ENCODE measurements at places on chromosomes 16 and 17.

DNA sequence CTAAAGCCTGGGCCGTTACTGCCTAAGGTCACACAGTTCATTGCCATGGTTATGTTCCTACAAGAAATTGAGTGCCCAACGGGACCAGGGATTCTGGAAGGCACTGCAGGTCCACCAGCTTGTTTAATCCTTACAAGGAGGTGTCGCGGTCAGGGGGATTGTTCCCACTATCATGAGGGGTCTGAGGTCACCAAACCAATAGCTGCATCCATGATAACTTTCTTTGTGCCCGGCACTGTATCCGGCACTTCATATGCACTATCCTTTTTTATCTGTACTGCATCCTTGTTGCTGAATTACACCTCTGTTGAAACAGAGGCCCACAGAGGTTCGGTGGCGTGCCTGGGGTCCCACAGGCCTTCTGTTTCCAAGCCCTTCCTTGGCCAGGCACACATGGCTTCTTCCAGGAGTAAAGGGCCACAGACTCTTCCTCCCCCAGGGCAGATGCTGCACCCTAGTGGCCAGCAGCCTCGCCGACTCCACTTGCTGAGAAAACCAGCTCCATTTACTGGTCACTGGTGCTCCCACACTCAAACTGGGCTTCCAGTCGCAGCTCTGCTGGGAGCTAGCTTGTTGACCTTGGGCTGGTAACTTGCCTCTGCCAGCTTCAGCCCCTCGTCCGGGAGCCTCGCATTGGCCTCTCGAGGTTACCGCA is 82.0 kb upstream of the PLCG2 start:
- DNase-seq = peak; percentile 11

- no peak for DNase-seq
Observed at GRCh38 chr16:11752856-11753255, 10.2 kb upstream of the TXNDC11 start.

DNA sequence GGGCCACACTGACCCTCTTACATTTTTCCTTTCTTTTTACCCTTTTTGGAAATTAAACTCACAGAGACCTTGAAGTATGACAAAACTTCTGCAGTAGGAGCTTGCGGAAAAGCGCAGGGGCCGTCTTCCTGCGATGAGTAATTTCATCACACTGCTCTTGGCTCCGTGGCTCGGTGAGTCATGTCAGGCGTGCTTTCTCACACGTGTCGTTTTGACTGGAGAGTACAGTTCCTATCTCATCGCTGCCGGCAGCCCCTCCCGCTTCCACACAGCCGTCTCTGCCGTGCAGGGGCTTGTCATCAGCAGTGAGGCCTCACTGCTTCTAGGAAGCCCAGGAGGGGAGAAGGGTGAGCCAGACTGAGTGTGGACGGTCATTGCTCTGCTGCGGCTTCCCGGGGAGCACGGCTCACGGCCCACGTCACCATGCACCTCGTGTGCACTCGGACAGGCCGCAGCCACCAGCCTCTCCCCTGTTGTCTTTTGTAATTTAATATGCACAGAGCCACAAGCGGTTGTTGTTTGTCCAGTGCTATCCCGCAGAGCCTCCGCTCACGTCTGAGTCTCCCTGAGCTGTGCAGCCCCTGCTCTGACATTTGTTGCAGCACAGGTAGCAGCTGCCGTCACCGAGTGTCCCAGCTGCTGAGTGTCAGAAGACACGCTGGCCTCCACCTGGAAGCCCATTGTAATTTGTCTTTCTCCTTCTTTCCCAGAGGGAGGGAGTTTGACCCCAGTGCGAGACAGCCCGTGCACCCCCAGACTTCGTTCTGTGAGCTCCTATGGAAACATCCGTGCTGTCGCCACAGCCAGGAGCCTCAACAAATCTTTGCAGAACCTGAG is 99.4 kb upstream of the CHMP6 start:
- peak; percentile 75 for DNase-seq

GRCh38 chr16:68987734-68988457 is 117.6 kb upstream of the HAS3 start:
- no peak for DNase-seq

- no peak for DNase-seq
Observed at GRCh38 chr16:17963185-17963836, 373.2 kb downstream of the NPIPA8 start.

- no peak for DNase-seq
Observed at GRCh38 chr16:1458977-1459341, 14.6 kb upstream of the CCDC154 start.

DNA sequence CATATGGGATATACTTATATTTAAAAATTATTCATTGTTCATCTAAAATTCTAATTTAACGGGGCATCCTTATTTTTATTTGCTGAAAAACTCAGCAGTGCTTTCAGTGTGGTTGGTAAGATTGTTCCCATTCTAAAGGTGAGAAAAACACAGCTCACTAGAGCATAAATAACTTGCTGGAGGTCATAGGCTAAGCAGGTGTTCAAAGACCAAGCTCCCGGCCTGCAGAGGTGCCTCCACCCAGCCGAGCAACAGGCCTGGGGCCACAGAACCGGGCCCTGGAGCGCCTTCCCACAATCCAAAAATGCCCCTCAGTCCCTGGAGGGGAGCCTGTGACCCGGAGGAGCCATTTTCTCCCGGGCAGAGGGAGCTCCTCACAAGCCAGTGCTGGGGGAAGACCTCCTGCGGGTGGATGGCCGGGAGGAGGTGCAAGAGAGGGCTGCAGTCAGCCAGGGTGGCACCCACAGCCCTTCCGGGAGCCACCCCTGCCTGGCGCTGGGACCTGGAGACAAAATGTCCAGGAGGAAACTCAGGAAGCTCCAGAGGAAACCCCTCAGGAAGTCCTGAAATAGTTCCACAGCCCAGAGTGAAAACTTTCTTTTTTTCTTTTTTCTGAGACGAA is 14.7 kb downstream of the ABR start:
- no peak for DNase-seq

- DNase-seq = no peak
Observed at GRCh38 chr17:71753070-71753469, 367.8 kb upstream of the SOX9 start.
